LHCN-M2 (cell line): ENCODE measurements at places on chromosomes 1 and 21.

GRCh38 chr1:174359454-174359805 lies 88.3 kb upstream of the GPR52 start:
- no peak for DNase-seq

DNA sequence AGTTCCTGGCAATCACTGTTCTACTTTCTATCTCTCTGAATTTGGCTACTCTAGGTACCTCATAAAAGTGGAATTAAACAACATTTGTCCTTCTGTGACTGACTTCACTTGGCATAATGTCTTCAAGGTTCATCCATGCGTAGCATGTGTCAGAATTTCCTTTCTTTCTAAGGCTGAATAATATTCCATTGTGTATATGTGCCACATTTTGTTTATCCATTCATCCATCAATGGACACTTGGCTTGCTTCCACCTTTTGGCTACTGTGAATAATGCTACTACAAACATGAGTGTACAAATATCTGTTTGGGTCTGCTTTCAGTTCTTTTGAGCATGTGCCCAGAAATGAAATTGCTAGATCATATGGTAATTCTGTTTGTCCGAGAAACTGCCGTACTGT lies 14.7 kb downstream of the CACHD1 start:
- no peak for DNase-seq

DNA sequence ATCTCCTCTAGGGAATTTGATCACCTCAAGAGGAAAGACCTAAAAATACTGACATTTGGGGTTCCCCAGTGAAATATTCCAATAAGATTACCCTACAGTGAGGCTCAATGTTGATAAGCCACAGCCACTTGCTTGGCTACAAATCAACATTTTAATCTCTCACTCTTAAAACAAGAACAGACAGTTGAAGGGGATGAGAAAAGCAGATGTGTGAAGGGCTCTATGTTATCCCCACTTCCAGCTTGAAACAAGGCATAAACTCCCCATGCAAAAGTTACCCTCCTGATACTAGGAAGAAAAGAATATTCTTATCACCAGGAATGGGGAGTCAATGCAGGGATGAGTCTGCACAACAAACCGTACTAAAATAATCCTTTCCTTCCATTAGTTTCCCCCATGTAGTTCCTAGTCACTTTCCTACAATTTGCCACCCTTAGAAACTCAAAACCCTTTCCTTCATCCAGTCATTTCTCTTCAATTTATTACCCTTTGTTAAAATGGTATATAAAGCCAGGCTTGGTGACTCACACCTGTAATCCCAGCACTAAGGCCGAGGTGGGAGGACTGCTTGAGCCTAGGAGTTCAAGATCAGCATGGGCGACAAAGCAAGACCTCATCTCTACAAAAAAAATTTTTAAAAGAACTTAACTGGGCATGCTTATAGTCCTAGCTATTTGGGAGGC lies 29.5 kb downstream of the LPGAT1 start:
- DNase-seq = no peak

DNA sequence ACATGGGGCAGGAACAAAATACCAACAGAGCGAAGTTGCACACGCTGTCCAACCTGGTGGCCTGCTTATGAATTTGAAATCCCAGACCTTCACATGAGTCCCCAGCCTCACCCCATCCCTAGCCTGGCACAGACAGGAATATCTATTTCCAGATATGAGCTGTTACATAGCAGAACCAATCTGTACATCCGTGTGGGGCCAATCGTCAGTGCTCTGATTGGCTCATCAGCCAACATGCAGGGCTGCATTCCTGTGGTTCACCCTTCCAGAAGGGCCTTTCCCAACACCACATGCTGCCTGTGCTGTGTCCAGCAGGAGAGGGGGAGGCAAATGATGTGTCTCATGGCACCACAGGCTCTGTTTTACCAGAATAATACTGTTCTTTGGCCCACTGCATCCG lies 31.3 kb downstream of the CCN1 start:
- DNase-seq = peak; percentile 99

DNA sequence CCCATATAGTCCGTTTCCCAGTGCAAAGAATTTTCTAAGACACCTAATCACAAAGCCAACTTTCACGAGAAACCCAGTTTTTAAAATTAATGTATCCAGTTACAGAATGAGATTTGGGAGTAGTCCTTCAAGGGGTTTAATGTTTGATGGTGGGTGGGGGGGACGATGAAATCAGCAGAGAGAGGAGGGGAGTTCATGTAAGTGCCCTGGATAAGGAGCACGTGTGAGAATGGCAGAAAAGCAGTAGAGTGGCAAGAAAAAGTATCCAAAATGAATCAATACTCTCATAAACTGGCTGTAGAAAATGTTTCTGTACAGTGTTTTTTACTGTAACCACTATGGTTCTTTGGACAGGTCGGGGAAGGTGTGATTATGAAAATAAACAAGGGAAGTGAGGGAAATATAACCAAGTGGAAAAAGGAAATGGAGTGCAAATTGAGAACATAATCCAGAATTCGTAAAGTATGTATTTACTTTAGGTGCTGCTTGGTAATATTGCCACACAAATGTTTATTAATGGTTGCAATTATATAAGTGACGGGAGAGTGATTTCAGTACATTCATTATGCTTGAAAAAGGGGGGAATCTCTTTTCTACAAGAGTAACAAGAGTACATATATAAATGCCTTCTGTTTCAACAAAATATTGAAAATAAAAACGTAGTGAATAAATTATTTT lies 118.7 kb upstream of the RRP15 start:
- DNase-seq = no peak

GRCh38 chr1:12513181-12513580 lies 104.8 kb downstream of the DHRS3 start:
- no peak for DNase-seq

DNA sequence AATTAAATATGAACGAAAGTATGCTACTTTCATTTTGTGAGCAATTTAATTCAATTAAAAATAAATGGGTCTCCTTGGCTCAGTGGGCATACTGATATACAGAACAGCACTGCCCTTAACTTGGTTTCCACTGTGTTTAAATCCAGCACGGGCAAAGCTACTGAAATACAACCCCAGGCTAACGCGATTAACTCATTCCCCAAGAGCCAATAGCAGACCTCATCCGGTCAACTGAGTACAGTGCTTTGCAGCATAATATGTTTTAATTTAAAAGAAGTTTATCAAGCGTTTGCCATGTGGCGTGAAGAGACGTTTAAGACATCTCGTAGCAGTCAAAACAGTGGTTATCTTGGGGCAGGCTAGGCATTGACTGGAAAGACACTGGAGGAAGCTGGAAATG lies 118.6 kb downstream of the PROX1 start:
- no peak for DNase-seq

GRCh38 chr1:6645018-6645417 lies 20.4 kb downstream of the THAP3 start:
- DNase-seq = no peak

DNA sequence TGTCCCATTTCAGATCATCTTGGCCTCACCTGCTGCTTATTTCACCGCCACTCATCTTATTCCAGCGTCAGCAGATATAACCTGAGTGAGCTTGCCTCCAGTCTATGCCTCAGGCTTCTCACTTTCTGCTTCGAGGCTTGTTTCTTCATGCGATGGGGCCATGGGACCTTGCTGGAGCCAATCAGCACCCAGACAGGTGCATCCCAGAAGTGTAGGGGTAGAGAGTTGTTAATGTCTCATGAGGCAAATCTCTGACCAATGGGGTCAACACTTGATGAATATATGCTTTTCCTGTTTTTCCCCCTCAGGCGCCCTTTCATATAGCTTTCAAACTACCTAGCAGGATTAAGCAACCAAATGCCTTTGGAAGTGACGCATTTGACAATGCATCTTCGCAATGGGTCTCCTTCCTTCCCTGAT lies 935 bp upstream of the YIPF1 start:
- peak; percentile 29 for DNase-seq

DNA sequence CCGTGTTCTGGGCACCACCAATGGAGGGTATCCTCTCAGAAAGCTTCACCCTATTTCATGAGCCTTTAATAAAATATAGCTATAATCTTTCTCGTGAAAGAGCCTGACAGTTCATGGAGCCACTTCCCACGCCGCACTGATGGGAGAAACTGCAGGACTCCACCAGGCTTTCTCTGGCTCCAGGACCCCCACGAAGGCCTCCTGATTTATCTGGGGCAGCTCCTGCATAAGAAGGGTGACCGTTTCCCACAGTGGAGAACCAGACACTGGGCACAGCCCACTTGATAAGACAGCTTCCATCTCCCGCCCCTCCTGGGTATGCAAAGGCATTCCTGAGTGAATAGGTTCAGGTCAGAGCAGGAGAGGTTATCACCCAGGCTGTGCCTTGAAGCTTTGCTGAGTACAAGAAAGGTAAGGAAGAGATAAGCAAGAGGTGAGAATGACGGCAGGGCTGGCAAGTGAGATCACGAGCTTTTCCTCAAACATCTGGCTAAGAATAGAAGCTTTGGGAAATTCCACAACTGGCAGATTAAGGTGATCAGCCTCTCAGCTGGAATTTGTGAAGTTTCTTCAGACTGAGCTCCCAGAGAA lies 499.8 kb downstream of the KIF26B start:
- DNase-seq = no peak

DNA sequence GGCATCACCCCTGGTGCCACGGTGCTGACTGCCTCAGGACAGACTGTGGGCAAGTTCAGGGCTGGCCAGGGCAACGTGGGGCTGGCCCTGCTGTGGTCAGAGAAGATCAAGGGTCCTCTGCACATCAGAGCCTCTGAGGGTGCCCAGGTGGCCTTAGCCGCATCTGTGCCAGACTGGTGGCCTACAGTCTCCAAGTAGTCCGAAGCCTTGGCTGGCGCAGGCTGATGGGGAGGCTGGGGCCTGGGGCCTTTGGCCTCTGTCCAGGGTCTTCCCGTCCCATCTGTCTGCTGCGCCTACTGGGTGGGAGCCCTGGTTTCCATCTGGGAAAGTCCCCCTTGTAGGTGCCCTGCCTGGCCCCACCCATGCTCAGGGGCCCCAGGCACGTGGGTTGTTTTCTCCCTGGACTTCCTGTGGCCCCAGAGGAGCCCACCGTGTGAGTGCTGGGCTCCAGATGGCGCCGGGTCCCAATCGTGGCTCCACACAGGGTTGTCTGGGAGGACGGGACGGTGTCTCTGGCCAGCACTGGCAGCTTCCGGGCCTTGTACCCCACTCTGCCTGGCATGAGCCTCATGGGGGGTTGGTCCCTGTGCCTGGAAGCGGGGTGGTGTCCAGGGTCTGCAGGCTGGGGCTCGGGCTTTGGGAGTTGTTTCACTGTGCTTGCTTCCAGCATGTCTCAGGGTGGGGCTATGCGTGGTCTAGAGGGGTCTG lies 9.9 kb downstream of the IBA57 start:
- DNase-seq = no peak
